Stimulated activated CD4-positive, alpha-beta T cell treated with anti-CD3 and anti-CD28 coated beads, Interleukin-15, amount 100 ng/mL, for 48 hours (primary cell): ENCODE measurements at places on chromosomes 3 and 15.

DNA sequence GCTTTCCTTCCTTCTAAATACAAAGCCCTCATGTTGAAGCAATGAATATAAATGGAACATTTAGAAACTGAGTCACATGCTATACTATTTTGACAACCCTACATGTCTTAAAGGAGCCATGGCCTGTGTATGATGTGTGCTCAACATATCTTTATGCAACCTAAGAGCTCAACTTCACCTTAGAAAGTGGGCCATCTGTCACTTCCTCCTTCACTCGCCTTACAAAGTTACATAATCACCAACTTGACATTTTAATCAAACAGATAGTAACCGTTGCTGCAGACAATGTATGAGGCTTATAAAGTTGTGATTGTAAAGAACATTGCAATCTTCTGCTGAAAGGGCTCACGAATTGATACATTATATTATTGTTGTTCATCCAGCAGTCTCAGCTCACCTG, 163.6 kb downstream of the SERPINI1 start:
- DNase-seq: no peak

DNA sequence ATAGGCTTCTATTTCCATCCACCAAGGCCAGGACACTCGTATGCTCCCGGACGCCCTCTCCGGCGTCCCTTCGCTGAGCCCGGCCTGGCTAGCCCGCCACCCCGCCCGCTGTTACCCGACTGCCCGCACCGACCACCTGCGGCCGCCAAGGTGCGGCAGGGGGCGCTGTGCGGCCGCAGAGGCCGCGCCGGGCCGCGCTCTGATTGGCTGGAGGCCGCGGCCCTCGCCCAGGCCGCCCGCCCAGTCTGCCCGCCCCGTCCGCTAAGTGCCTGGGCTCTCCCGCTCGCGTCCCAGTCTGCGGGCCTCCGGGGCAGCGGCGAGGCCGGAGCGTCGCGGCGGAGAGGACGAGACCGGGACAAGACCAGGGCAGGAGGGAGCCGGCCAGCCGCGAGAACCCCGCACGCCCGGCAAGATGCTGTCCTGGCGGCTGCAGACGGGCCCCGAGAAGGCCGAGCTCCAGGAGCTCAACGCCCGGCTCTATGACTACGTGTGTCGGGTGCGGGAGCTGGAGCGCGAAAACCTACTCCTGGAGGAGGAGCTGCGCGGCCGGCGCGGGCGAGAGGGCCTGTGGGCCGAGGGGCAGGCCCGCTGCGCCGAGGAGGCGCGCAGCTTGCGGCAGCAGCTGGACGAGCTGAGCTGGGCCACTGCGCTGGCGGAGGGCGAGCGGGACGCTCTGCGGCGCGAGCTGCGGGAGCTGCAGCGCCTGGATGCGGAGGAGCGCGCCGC, at the start of gene SYNM:
Gene SYNM (plus strand): TSS at position 293 of the 726 bp plus-strand sequence. CDS start 120 bp downstream, at position 413.
- no peak for DNase-seq

GRCh38 chr15:69422336-69422895, 8.3 kb downstream of the KIF23 start:
- DNase-seq: no peak

DNA sequence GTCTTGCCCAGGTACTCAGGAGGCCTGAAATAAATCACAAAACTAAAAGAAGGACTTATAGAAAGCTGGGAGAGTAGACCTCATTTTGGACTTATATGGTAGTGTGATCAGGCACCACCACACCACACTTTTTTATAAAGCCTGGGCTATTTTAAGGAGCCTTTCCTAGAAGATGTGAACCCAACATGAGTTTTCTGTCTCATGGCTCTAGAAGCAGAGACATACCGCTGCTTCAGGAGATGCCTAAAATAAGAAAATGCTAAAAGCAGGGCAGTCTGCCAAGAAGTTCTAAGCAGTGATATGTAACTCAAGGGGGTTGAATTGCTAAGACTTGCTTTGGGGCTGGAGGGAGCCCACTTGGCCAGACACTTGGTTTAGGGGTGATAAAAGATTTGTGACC, 49.6 kb downstream of the SUMF1 start:
- no peak for DNase-seq

DNA sequence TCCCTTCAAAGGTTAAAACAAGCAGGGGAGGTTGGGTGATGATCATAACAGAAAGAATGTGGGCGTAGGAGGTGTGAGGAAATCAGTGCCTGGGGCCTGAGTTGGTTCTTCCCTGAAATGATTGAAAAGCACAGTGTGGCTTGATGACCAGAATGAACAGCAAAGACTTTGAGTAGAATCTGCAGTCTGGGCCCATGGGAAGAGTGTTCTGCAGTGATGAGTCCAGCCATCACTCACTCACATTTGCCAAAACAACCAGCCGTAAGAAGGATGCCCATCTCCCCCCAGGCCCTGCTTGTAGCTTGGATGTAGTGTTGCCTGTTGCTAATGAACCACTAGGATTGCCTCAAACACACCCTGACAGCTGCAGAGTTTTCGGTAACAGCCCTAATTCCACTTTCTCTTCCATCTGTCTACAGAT, 67.9 kb downstream of the VGLL3 start:
- no peak for DNase-seq

DNA sequence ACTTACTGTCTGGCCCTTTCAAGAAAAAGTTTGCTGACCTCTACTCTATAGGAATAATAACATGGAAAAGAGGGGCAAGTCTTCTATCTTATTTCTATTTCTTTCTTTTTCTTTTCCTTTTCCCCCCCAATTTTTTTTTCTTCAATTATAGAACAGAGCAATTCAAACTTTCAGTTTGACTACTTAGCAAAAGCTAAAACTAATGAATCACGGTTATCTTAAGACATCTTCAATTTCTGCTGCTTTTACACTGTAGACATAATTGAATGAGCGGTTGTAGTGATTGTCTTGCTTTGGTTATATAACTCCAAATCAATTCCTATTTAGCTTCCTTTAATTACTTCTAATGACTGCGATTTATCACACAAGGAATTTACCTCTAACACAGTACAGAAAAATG, 74.3 kb upstream of the P2RY1 start:
- no peak for DNase-seq
